Left ventricle myocardium inferior (tissue), 1 donor: ENCODE measurements at places on chromosomes 12 and 14.

GRCh38 chr14:38662781-38663180 lies 406.9 kb upstream of the CLEC14A start:
- no peak for DNase-seq

GRCh38 chr12:15839041-15839440 lies 43.1 kb upstream of the STRAP start:
- no peak for DNase-seq

GRCh38 chr14:103158688-103159087 lies 35.4 kb downstream of the TNFAIP2 start:
- no peak for DNase-seq

DNA sequence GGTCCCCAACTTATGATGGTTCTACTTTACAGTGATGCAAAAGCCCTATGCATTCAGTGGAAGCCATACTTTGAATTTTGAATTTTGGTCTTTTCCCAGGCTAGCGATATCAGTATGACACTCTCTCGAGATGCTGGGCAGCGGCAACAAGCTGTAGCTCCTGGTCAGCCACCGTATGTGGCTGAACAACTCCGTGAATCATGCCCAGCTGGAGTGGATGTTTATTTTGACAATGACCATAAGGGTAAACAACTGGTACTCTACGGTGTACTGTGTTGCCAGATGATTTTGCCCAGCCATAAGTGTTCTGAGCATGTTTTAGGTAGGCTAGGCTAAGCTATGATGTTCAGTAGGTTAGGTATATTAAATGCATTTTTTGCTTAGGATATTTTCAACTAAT lies 8.2 kb upstream of the ZNF410 start:
- no peak for DNase-seq

GRCh38 chr14:48937541-48938195 lies 648.5 kb downstream of the RPS29 start:
- DNase-seq, result no peak
